ENCODE measurements at places on chromosomes 6 and 20. TPM values are rescaled to one million over a fixed set of nuclear protein-coding genes. Genes with fewer than 3 reads are reported as not detected.
A peak's percentile ranks its signal among the peaks of the same experiment; 100 is the strongest.

DUSP15 gene
- total RNA-seq, result 9.8 TPM

EYA4 gene
- total RNA-seq, result 0.41 TPM

DEFB124 gene
- not detected for total RNA-seq

PRSS35 gene
- total RNA-seq, result 2.0 TPM

SIRPG gene
- total RNA-seq, result not detected

GRCh38 chr6:38262609-38263008, 377.1 kb downstream of the BTBD9 start:
- DNase-seq, result peak; percentile 3

DNA sequence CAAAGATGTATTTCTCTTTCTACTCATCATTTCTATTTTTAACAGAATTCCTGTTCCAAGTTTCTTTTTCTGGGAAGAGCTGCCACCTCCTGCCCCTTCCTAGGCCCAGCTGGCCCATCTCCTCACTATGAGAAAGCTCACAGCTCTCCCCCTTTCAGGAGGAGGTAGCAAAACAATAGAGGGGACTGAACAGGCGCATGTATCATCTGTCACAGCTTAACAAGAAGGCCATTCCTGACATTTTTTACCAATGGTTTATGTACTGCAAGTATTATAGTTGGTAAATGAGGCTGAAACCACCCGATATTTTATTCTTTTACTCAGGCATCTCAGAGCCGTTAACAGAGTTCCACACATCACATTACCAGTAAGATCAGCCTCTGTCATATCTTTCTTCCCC, 103.7 kb upstream of the MTHFD1L start:
- no peak for DNase-seq
